Endodermal cell (in vitro differentiated cells): ENCODE measurements at places on chromosomes 6 and 20. TPM values are rescaled to one million over a fixed set of nuclear protein-coding genes. Genes with fewer than 3 reads are reported as not detected.

Gene STMND1
- total RNA-seq = not detected in 2 replicates

Gene GABRR1
- 0.63 TPM in 1 of 3 replicates, not detected in the others for total RNA-seq

Gene WFDC12
- not detected in 3 replicates for total RNA-seq

Gene PRIM2
- total RNA-seq = 16.1 to 43.1 TPM (median 39.5 TPM) in 3 replicates

Gene PI16
- not detected in 2 replicates for total RNA-seq

Gene PACSIN1
- total RNA-seq = 6.5 and 7.2 TPM in 2 replicates

Gene TFAP2C
- total RNA-seq = 0.31 to 2.2 TPM (median 0.46 TPM) in 3 replicates

Gene SEMG1
- total RNA-seq = 0.21 to 0.38 TPM in 2 of 3 replicates, not detected in the other

Gene CEBPB
- total RNA-seq = 15.1 to 18.1 TPM (median 16.4 TPM) in 3 replicates

Gene SLC2A10
- 11.4 and 12.4 TPM in 2 replicates for total RNA-seq

Gene C6orf163
- 3.3 and 5.2 TPM in 2 replicates for total RNA-seq

Gene TSHZ2
- total RNA-seq = 0.07 and 0.25 TPM in 2 replicates

DNA sequence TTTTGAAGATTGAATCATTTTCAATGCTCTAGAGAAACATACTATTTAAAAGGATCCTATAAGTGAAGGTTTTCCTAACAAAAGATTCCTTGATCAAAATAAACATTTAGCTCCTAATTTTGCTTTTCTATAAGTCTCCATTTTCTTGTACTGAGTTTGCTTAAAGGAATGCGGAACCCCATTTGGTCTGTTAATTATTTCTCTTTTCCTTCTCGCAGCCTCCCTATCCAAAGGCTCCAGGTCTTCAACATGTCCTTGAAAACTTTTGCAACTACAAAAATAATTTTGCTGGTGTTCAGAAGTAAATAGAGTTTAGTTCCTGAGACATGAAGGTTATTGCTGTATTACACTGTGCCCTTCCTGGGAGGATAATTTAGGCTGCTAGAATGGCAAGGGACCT, 8.3 kb upstream of the NPEPL1 start:
- no peak for DNase-seq

DNA sequence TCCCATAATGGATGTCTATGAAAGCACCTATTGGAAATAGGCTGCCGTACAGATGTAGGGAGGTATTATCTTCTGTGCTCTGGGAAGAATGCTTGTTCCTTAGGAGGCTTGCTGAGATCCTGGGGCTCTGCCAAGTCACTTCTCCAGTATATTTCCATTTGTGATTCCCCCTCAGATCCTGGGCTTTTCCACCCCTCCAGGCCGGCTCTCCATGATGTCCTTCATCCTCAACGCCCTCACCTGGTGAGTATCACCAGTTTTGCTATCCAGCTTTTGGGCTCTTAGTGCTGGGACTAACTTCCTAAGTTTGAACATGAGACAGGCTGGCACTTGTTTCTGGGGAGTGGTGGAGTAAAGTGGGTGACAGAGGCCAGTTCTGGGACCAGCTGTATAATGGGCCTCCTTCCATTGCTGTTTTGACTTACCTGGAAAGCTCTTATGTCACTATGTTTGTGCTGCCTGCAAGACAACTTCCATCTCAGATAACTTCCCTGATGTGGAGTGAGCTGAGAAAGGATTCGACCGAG, 2.6 kb downstream of the SYS1 start:
- peak; percentile 36 for DNase-seq

DNA sequence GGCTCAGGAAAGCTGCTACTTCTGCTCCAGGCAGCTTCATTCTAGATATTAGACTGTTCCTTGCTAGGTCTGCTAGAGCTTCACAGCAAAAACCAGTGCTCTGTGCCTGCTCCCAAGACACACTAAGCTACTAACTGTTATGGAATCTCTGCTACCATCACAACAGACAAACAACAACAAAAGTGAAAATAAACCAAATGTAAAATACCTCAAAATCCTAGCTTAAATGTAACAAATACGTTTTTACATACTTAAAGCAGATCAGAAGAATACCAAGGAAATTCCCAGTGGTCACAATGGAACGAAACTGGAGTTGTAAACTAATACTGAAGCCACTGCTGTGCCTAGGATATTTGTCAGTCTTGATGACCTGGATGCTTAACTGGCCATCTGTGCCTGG, 84.6 kb upstream of the EZR start:
- DNase-seq = no peak

DNA sequence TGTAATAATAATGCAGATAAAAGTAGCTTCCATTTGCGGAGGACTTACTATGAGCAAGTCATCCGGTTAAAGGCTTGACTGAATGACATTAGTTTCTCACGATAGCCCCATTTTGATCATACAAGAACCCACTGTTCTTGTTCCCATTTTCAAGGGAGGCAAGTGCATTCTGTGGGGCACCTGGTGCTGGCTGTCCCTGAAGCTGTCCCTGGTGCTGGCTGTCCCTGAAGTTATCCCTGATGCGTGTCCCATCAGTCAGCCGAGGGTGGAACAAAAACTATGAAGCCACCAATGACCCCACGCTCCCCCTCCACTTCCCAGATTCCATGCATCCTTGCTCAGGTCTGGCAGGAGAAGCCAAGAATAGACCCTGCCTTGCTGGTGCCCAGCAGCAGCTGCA, 95.3 kb downstream of the EDN3 start:
- DNase-seq = no peak

DNA sequence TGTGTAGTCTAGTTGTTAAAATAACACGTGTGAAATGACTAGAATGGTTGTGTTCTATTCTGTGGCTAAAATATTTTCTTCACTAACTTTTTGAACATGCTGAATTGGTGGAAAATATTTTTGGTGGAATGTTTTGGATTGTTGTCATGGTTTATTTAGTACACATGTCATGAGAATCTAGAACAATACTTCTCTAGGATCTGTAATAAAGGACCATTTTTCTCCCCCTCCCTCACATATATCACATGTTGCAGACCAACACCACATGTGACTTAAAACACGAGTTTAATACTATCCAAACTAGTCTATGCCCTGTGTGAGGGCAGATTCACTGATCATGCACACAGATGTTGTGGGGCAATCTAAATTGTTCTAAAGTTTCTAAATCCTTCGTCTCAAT, 29.2 kb downstream of the FIG4 start:
- DNase-seq = no peak

DNA sequence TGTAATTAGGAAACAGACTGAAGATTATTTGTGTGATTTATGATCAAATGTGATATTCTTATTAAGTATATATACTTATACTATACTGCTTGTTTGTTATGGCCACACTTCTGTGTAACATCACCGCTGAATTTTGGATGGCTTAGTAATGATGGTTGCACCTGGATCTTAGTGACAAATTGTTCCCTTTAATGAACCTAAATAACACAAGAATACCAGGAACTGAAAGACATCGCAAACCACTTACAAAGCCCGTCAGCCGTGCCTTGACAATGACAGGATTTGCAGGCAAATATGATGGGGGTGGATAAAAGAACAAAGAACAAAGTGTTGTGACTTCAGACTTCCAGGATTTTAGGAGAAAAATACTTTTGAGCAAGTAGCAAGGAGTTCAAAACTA, 67.1 kb downstream of the LAMP5 start:
- DNase-seq = no peak

DNA sequence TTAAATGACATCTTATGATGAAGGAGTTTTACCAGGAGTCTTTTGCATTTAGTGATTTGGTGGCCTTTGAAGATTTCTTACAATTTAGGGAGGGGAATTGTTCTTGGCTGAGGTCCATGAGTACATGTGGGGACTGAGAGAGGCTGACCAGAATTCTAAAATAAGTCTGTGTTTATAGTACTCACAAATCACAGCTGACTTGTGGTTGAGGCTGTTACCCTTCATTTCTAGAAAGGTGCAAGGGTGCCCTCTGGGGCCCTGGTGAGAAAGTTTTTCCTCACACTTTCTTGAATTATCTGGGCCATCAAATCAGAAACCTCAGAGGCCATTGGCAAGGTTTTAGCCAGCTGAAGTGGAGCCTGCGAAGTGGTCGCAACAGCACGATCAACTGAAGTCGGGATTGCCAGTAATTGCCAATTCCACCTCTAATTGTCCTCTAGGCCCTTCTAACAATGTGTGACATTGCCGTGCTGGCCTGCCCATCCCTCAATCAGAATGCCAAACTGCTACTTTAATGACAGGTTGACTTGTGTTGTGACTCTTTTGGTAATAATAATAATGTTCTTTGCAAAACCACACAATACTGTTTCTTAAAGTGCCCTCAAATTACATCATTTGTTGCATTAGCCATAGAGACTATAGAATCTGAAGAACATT, 221.6 kb downstream of the OGFRL1 start:
- peak; percentile 83 for DNase-seq

DNA sequence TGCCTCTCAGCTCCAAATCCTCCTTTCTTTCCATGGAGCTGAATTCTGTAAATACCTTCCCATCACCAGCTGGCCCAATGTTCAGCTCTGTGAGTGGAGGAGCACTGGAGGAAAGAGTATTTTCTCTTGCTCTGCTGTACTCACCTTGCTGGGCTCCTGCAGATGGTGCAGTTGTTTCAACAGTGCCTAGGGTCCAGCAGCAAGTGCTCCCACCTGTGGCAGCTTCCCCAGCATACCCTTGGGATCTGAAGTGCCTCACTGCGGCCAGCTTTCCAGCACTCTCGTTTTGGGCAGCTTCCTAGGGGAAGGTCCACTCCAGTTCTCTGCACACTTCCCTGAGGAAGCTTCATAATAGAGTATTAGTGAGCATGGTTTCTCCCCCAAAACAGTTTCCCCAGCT, 170.9 kb downstream of the ARHGAP18 start:
- DNase-seq = peak; percentile 57

- no peak for DNase-seq
Measured at GRCh38 chr20:30506100-30506499, 751.4 kb upstream of the DEFB115 start.

DNA sequence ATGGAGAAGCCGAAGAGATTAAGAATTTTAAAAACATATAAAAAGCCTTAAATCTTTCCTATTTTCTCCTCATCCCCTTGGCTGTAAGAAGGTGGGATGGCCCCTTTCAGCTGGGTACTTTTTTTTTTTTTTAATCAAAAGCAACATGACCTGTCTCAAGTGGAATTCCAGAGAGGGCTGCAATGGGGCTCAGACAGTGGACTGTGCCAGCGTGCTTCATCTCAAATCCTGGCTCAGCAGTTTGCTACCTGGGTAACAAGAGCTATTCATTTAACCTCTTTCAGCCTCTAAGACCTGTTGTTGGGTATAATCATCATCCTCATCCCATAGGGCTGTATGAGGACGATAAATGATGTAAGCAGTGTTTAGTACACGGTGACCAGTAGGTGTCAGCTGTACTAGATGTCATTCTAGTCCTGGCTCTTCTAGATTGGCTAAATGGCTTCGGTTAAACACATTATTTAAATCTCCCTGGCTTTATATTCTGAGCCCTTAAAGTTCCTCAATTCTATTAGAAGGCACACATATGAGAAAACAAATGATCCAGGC, 6.9 kb upstream of the PPP1R3G start:
- no peak for DNase-seq

- peak; percentile 64 for DNase-seq
Measured at GRCh38 chr20:58695084-58695722, 2.6 kb downstream of the NPEPL1 start.

GRCh38 chr6:63947792-63948529, 312.4 kb downstream of the PHF3 start:
- DNase-seq = no peak

DNA sequence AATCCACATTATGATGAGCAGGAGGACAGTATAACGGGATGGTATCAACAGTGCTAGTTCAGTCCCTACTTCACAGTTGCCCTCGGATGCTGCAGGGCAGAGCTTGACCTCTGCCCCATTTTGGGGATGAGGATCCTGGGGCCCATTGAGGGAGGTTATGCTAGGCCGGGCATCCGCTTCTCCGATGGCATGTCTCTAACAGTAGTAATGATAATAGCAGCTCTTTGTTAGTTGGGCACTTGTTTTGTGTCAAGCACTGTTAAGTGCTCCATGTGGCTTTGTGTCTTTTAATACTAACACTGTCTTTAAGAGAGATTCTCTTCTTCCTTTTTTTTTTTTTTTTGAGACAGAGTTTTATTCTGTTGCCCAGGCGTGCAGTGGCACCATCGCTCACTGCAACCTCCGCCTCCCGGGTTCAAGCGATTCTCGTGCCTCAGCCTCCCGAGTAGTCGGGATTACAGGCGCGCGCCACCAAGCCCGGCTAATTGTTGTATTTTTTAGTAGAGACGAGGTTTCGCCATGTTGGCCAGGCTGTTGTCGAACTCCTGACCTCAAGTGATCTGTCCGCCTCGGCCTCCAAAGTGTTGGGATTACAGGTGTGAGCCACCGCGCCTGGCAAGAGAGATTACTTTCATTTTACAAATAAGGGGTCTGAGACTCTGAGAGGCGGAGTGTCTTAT, 1.1 kb downstream of the MAPRE1 start:
- no peak for DNase-seq

DNA sequence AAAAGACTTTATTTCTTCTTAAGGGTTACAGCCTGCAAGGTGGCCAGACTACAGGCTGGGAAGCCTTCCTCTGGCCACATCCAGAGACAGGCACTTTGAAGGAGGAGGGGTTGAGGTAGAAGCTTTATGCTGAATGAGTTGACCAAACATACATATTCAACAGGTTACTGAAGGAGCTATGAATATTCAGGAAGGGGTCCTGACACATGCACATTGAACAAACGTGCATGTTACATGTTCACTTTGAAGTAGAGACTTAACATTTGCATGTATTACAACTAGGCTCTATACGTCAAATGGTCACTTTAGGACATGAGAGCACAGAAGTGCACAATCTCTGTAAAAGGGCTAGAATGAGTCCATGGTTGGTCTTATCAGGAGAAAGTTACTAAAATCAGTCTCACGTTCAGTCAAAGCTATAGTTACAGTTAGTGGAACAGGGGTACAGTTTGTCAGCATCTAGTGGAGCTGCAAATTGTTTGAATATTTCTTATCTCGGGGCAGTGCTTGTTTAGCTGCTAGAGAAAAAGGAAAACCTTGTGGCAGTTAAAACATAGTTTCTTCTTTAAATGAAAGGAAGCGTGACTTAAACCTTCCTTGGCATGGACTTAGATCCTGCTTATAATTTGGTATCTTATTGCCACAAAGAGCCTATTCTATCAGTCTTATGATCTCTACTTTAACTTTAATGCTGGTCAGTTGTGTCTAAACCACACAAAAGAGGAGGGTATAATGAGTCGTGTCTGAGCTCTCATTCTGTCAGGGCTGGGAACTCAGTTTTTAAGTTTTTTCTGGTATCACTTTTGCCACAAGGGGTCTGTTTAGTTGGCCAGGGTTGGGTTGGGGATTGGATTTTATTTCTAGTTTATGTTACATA, 4.6 kb upstream of the ZSCAN9 start:
- no peak for DNase-seq

- DNase-seq = no peak
Measured at GRCh38 chr6:69816569-69816968, 19.8 kb upstream of the LMBRD1 start.
